ENCODE measurements at places on chromosomes 12 and 14. TPM values are rescaled to one million over a fixed set of nuclear protein-coding genes. Genes with fewer than 3 reads are reported as not detected.

The RAD51AP1 gene
- total RNA-seq, result 23.2 TPM

The CNTN1 gene
- total RNA-seq, result 74.6 TPM

The SCN8A gene
- 6.1 TPM for total RNA-seq

The DAO gene
- not detected for total RNA-seq

The PCED1B gene
- 4.8 TPM for total RNA-seq

The TAS2R19 gene
- 0.49 TPM for total RNA-seq

The CLEC7A gene
- 0.07 TPM for total RNA-seq

The ANO2 gene
- total RNA-seq, result not detected

The MARCHF9 gene
- 14.7 TPM for total RNA-seq

DNA sequence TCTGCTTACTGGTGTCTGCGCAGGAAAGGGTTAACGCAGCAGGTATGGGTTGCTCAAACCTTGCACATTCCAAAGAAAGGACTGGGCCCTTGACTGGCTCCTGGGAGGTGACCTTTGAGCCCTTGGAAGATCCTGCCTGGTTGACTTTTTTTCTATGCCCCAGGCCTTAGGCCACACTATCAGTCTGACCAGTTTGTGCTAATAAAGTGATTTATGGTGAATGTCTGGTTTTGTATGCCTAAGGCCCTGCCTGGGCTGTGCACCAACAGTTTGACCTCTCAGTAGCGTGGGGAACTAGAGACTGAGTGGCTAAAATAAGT lies 61.4 kb upstream of the SCN8A start:
- DNase-seq, result no peak

GRCh38 chr12:88035907-88036289 lies 6.7 kb upstream of the C12orf50 start:
- DNase-seq, result peak; percentile 6

- no peak for DNase-seq
These were observed 22.1 kb downstream of the PSMC1 start for GRCh38 chr14:90278199-90279175.

DNA sequence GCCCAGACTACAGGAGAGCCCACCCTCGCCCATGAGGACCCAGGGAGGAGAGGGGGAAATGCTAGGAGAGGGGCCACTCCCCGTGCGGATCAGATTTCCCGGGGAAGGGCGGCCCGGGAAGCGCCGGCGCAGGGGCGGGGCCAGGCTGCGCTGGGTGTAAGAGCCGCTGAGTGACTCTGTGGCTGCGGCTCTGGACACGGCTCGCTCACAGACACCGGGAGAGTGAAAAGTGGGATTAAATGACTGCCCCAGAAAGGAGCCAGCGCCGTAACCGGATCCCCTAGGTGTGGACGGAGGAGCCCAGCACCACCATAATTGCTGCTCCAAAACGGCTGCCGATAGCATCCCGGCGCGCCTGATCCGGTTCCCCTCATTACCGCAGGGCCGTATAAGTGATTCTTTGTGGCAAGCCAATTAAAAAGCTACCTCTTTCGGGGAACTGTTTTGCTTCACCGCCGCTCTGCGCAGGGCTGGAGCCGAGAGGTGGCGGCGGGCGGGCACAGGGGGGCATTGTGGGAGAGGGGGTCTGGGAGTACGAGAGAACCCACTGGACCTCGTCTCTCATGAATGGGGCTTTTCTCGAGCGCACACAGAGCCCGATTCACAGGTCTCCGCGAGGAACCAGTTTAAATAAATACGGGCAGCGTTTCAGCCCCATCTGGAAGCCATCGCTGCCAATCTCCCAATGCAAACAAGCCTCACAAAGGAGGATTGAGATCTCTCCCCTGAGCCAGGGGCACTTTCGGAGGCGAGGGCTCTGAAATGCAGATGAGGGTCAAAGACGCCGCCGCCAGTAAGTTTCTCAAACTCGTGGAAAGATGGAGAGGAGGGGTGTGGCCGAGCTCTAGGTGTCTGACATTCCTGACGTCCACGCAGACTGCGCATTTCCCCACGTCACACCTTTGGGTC lies 2.5 kb downstream of the COL2A1 start:
- peak; percentile 59 for DNase-seq

- no peak for DNase-seq
These were observed 157.3 kb downstream of the EGLN3 start for GRCh38 chr14:33793398-33794110.

DNA sequence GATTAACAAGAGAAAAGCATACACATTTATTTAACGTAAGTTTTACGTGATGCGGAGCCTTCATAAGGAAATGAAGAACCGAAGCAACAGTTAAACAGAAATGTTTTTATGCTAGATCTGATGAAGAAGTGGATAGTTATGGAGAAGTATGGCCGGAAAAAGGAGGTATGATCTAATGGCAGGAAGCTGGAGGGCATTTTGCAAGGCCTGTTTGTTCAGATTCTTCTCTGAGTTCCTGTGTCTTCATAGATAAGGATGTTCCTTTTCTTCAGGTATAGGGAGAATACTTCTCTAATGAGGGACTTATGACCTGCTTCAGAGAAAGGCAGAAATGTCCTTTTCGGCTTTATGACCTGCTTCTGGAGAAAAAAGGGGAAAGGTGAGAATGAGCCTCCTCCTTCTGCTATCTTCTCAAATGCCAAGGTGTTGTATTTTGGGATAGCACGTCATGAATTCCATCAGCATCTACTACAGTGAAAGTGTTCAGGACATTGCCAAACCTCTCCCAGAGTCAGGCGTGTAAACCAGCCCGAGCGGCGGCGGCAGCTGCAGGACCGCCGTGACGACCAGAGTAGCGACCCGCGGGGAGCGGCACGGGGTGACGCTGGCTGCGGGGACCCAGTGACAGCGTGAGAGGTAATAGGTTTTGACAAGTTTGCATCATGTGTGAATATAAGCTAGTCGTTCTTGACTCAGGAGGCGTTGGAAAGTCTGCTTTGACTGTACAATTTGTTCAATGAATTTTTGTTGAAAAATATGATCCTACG lies 33.7 kb upstream of the SGPP1 start:
- DNase-seq, result no peak

DNA sequence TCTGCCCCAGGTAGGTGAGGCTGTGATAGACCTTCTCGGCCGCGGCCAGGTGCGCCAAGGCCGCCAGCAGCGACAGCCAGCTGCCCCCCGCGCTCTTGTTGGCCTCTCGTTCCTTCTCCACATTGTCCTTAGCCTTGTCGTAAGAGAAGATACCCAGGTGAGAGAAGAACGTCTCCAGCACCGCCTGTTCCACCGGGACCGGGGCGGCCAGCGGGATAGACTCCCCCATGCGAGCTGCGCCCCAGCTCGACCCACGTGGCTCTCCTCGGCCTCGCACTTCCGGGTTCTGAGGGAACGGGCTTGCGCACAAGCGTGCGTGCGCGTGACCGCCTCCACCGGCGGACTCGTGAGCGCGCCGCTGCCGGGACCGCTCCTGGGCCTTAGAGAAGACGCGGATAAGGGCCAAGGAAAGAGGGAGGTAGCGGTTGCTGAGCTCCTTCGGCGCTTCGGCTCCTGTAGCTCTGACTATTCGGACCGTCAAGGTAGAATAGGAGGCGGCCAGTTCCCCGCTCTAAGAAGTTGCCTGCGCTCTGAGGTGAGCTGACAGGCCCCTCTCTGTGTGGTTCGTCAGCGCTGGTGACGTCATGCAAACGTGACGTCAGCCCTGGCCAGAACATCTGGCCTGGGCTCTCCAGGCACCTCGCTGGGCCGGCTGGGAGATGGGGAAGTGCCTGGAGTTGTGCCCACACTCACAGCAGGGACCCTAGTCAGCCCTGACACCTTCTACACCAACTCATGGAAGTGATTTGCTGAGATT lies at the start of gene KICS2:
Gene KICS2, minus strand, starts transcription at position 288 of the 757 bp plus-strand sequence. Its CDS starts 59 bp downstream, at position 229.
- DNase-seq, result peak; percentile 93

GRCh38 chr12:69935651-69936100 lies 110.6 kb downstream of the MYRFL start:
- DNase-seq, result no peak

DNA sequence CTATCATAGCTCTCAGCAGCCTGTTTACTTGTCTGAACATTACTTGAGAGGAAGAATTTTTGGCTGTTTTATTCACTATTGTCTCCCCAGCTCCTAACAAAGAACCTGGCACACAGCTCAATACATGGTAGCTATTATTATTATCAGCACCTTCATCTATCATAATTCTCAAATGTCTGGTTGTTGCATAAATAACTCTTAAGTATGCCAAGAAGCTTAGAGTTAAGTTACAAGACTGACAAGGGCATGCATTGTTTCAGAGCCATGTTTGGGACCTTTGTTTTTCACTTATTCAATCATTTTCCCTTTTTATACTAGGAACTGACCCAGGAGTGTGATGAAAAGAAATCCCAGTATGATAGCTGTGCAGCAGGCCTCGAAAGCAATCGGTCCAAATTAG lies 77.5 kb upstream of the ATP2A2 start:
- no peak for DNase-seq

DNA sequence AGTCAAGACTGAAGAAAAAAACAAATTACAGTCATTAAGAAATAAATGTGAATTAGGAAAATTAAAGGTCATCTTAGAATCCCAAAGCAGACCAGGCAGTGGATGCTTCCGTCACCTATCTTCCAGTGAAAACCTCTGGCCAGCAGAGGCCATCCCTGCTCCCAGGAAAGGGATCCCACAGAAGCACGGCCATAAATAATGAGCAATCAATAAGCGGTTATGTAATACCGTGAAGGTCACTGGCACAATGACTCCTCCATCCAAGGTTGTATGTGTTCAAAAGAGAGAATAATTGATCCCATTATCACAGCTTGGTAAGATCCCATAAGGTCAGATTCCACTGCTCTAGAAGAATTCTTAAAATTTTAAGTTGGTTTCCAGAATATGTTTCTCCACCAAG lies 85.7 kb downstream of the PPP2R5E start:
- no peak for DNase-seq

DNA sequence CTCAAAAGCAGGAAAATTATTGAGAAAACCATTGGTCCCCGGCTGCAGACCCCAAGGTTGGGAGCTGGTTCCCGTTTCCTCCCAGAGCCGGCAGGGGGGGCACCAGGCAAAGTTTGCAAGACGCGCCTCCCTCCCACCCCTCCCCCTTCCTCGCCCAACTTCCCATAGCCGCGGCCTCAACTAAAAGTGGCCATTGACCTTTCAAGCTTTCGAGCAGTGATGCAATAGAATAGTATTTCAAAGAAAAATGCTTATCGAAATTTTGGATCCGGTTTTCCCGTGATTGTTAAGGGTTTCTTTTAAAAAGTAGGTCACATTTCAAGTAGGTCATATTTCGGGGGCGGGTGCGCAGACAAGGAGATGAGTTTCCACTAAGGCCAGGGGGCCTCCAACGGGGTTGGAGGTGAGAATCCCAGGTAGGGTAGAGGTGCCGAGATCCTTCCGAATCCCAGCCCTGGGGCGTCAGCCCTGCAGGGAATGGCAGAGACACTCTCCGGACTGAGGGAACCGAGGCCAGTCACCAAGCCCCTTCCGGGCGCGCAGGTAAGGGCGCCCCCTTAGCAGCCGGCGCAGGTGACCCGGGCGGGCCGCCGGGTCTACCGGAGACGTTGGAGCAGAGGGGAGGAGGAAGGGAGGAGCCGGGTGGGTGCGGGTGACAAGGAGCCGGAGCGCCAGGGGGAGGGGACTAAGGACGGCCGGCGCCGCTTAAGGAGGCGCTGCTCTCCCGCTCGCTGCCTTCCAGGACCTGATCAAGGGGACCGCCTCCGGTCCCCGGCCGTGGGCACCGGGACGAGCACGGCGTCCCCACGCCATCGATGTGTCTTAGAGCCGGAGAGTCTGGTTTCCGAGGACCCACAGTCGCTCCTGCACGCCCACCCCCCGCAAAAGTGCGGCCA lies 2.6 kb upstream of the SOCS2 start:
- DNase-seq, result peak; percentile 74

DNA sequence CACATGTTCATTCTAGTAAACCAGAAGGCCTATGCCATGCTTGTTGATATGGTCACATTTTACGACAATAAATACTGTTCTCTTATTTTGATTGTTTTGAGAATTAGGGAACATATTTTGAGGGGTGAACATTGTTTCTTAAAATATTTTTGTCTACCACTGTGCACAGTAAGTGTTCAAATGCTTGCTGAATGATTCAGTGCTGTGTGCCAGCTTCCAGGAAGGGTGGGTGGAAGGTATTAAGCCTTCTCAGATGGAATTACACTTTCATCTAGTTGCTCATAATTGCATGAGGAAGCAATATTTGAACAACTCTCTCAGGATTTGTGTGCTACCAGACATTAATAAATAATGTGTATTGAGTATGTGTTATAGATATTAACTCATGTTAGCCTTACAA lies 15.5 kb upstream of the TMX1 start:
- no peak for DNase-seq

DNA sequence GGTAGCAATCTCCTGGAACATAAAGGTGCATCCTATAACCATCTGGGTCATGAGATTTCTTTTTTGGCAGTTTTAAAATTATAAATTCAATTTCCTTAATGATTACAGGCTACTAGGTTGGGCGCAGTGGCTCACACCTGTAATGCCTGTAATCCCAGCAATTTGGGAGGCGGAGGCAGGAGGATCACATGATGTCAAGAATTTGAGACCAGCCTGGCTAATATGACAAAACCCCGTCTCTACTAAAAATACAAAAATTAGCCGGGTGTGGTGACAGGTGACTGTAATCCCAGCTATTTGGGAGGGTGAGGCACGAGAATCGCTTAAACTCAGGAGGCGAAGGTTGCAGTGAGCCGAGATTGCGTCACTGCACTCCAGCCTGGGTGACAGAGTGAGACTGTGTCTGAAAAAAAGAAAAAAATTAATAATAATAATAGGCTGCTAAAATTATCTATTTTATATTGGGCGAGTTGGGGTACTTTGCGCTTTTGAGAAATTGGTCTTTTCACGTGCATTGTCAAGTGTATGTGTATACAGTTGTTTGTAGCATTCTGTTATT lies 17.2 kb upstream of the ARF6 start:
- no peak for DNase-seq

DNA sequence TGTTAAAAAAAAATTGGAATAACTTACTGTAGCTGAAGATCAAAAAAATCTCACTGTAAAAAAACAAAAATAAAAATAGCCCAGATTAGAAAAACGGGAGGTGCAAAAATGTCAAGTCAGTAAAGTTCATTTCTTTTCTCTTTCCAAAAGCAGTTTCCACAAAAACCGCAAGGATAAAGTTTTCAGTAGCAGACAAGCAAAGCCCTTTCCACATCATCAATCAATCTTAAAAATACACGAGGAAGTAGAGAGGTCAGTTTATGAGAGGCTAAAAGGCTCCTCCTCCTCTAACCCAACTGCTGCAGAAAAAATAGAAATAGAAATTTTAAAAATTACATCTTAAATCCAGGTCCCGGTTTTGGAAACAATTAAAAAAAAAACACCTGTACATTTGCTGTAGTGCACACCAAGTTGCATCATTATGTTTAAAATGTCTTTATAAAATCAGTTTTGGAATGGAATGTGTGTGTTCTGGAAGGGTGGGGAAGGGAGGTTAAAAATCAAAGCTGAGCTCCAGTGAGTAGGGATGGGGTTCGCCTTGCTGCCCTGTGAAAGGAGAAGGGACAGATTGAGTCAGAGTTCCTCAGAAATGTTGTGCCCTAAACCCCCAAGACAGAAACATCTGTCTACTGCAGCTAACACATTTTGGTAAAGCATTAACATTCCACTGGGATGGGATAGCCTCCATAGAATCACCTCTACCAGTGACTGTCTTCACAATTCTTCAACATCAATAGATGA lies 5.8 kb downstream of the HNRNPC start:
- no peak for DNase-seq

- no peak for DNase-seq
These were observed 21.0 kb downstream of the WIF1 start for GRCh38 chr12:65100140-65100539.

Measured in foreskin keratinocyte (primary cell).